ENCODE measurements at places on chromosomes 3 and 15. TPM values are rescaled to one million over a fixed set of nuclear protein-coding genes. Genes with fewer than 3 reads are reported as not detected.

SCAMP5 gene
- 3.0 TPM for total RNA-seq

INKA1 gene
- total RNA-seq: 0.46 TPM

FAM107A gene
- not detected for total RNA-seq

ZPLD1 gene
- total RNA-seq: not detected

C15orf39 gene
- total RNA-seq: 48.6 TPM

BNIP2 gene
- total RNA-seq: 73.3 TPM

DNA sequence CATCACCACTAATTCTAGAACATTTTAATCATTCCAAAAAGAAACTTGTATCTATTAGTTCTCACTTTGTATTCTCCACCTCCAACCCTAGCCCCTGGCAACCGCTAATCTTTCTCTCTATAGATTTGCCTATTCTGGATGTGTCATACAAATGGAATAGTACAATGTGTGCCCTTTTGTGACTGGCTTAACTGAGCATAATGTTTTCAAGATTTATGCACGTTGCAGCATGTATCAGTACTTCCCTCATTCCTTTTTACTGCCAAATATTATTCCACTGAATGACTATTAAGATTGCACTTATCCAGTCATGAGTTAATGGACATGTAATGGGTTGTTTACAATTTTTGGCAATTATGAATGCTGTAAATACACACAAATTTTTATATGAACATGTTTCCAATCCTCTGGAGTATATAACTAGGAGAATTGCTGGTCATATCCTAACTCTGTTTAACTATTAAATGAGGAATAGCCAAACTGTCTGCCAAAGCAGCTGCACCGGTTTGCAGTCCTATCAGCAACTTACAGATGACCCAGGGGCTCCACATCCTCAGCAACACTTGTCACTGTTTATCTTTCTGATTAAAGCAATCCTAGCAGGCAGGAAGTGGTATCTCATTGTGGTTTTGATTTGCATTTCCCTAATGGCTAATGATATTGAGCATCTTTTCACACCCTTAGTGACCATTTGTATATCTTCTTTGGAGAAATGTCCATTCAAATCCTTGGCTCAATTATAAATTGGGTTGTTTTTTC, 42.9 kb downstream of the DCUN1D1 start:
- no peak for DNase-seq
- no peak overlapping the region for H3K4me3 ChIP-seq
- H3K4me1 ChIP-seq: peaks cover 13% of the 10 kb centered on the region
- peaks cover 10% of the 10 kb centered on the region for H3K36me3 ChIP-seq
- no peaks in the 10 kb centered on the region for H3K27me3 ChIP-seq
- no peak overlapping the region for H3K27ac ChIP-seq

DNA sequence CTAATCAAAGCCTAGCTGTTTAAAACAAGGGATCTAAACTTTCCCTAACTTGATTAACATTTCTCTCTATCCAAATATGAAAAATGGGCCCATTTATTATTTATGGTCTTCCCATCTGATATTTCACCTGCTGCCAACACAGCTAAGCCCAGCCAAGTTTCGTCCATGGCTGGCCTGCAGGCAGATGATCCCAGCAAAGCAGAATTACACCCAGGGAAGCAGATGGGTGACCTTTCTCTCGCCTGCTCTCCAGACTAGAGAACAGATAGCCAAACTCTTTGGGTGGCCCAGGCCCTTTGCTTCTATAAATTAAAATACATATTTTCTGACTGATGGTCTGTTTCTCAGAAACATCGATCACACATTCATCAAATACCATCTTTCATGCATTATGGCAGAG, 1038.8 kb downstream of the AGBL1 start:
- H3K4me1 ChIP-seq: no peaks in the 10 kb centered on the region
- no peak for DNase-seq
- no peak overlapping the region for H3K27ac ChIP-seq
- H3K27me3 ChIP-seq: no peaks in the 10 kb centered on the region
- H3K36me3 ChIP-seq: no peaks in the 10 kb centered on the region

DNA sequence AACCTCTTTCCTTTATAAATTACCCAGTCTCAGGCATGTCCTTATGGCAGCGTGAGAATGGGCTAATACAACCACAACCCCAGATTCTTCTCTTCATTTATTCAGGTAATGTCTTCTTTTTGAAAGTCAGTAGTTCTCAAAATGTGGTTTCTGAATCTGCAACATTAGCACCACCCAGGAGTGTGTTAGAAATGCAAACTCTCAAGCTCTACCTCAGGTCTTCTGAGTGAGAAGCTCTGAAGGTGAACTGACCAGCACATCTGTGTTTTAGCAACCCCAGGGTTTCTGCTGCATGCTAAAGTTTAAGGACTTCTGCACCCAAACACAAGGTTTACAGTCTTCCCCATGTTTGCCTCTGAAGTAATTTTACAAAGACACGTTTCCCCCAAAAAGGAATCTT, 22.3 kb upstream of the TRIM59 start:
- peaks cover 12% of the 10 kb centered on the region for H3K36me3 ChIP-seq
- H3K4me3 ChIP-seq: no peak overlapping the region
- DNase-seq: no peak
- peaks cover 17% of the 10 kb centered on the region for H3K27me3 ChIP-seq
- H3K4me1 ChIP-seq: no peaks in the 10 kb centered on the region

DNA sequence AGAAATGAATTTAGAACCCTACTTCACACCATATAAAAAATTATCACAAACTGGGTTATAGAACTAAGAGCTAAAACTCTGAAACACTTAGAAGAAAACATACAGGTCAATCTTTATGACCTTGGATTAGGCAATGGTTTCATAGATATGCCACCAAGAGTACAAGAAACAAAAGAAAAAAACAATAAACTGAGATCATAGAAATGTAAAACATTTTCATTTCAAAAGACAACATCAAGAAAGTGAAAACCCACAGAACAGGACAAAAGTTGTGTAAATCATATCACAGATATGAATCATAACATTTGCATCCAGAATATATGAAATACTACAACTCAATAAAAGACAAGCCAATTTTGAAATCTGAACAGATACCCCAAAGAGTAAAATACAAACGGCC, 72.4 kb downstream of the TBL1XR1 start:
- no peak overlapping the region for H3K27ac ChIP-seq
- peaks cover 60% of the 10 kb centered on the region for H3K36me3 ChIP-seq
- H3K27me3 ChIP-seq: no peaks in the 10 kb centered on the region

GRCh38 chr3:172709774-172710663, 848 bp downstream of the NCEH1 start:
- peak overlapping the region; percentile 82 for H3K27ac ChIP-seq
- H3K4me1 ChIP-seq: peaks cover 26% of the 10 kb centered on the region
- peak; percentile 7 for DNase-seq

- H3K27ac ChIP-seq: no peak overlapping the region
- no peaks in the 10 kb centered on the region for H3K36me3 ChIP-seq
- DNase-seq: no peak
- H3K27me3 ChIP-seq: no peaks in the 10 kb centered on the region
These were observed 955.0 kb upstream of the ALCAM start for GRCh38 chr3:104411757-104412156.

DNA sequence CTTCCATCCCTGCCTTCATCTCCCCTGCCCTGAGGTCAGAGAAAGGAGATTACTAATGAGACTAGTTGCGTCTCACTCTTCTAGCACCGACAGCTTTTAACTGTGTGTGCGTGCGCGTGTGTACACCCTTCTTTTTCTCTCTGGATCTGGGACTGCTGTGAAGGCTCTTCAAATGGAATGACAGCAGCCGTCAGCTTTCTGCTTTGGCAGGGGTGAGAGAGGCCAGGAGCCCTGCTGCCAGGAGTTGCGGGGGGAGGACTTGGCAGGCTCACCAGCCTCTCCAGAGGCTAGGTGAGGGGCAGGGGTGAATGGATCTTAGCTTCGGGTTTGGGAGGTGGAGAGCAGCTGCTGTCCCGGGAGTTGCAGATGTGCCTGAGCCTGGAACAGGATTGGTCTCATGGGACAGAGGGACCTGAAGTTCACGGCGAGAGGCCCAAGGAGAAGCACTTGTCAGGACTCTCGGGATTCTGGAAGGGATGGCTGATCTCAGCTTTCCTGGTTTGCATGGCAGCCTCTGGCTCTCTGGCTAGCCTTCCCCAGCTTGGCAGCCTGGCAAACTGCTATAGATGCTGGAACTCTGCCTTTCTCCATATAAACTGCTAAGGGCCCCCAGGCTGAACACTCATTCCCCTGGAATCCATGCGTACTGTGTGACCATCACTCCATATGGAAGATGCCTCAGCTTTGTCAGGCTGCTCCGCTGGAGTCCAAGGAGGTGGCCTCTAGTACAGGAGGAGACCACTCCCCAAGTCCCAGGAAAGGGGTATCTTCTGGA, 16.6 kb downstream of the TEX264 start:
- H3K27ac ChIP-seq: peak overlapping the region; percentile 88
- H3K4me1 ChIP-seq: peaks cover 69% of the 10 kb centered on the region
- H3K4me3 ChIP-seq: peak overlapping the region; percentile 62
- H3K27me3 ChIP-seq: no peaks in the 10 kb centered on the region
- DNase-seq: no peak

- H3K36me3 ChIP-seq: peaks cover 29% of the 10 kb centered on the region
- H3K4me3 ChIP-seq: peak overlapping the region; percentile 87
- H3K4me1 ChIP-seq: peaks cover 52% of the 10 kb centered on the region
- no peak for DNase-seq
- no peaks in the 10 kb centered on the region for H3K27me3 ChIP-seq
These were observed 901 bp upstream of the RASSF1 start for GRCh38 chr3:50341537-50341936.

- DNase-seq: no peak
- H3K4me1 ChIP-seq: peaks cover 2% of the 10 kb centered on the region
- no peak overlapping the region for H3K27ac ChIP-seq
- H3K4me3 ChIP-seq: no peak overlapping the region
- H3K27me3 ChIP-seq: no peaks in the 10 kb centered on the region
These were observed 554.7 kb downstream of the FHIT start for GRCh38 chr3:60696428-60697125.

GRCh38 chr3:94996743-94997142, 933.9 kb downstream of the NSUN3 start:
- no peak overlapping the region for H3K4me3 ChIP-seq
- no peaks in the 10 kb centered on the region for H3K4me1 ChIP-seq
- H3K27ac ChIP-seq: no peak overlapping the region
- no peak for DNase-seq

GRCh38 chr15:66777596-66778313, 75.7 kb downstream of the SMAD6 start:
- no peaks in the 10 kb centered on the region for H3K4me1 ChIP-seq
- H3K36me3 ChIP-seq: no peaks in the 10 kb centered on the region
- H3K27ac ChIP-seq: no peak overlapping the region
- no peak overlapping the region for H3K4me3 ChIP-seq
- H3K27me3 ChIP-seq: peaks cover 4% of the 10 kb centered on the region

Measured in activated CD4-positive, alpha-beta T cell treated with anti-CD3 and anti-CD28 coated beads, Interleukin-2, amount 10 ng/mL, durations not matched to agents 7 days and 5 days (primary cell).